ENCODE measurements at places on chromosomes 5 and 9. TPM values are rescaled to one million over a fixed set of nuclear protein-coding genes. Genes with fewer than 3 reads are reported as not detected.

MAP1B gene
- 421 TPM for total RNA-seq

LMX1B gene
- not detected for total RNA-seq

CEP120 gene
- total RNA-seq = 17.7 TPM

UGT3A2 gene
- total RNA-seq = not detected

PCDHGA3 gene
- 2.6 TPM for total RNA-seq

GFRA3 gene
- total RNA-seq = not detected

All from smooth muscle cell of trachea (primary cell).